ENCODE measurements at places on chromosomes 13 and 19.

- no peak for DNase-seq
Observed at GRCh38 chr13:43054803-43055802, 31.7 kb downstream of the DNAJC15 start.

DNA sequence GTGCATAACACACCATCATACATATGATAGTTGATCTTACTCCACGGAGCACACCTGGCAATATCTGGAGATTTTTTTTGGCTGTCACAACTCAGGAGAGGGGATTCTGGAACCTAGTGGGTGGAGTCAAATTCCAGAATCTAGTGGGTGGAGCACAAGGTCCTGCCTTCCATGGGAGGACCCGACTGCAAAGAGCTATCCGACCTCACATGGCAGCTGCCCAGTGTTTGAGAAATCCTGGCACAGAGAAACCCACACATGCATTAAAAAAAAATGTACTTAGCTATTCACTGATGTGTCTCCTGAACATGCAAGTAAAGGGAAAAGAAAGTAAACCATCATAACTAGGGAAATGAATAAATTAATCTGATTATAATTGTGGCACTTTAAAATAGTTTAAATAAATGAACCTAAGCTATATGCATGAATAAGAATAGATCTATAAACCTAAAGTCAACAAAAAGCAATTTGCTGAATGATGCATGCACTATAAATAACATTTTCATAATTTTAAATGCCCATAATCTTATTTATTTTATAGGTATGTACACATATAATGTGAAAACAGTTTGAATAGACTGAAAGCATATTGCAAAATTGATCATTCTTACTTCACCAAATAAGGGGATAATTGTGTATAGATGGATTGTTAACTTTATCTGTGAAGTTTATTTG is 300.3 kb downstream of the MYO16 start:
- DNase-seq = no peak

DNA sequence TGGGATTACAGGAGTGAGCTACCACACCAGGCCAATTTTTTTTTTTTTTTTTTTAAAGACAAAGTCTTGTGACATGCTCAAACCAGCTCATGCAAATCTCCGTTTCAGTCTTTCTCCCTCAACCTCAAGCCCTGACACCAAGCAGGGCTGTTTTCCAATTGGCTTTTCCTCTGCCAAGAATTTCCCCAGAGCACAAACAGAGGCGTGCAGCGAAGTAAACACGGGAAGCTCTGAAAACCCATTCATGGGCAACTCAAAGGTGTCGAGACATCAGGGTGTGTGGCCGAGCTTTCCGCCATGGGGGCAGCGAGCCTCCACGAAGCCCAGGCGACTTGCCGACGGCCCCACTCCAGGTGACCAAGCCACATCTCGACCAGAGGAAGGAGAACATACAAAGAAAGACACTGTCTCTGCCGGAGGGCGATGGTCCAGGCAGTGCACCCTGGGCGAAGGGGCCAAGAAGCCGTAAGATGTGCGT is 70.0 kb downstream of the INSR start:
- DNase-seq = no peak

DNA sequence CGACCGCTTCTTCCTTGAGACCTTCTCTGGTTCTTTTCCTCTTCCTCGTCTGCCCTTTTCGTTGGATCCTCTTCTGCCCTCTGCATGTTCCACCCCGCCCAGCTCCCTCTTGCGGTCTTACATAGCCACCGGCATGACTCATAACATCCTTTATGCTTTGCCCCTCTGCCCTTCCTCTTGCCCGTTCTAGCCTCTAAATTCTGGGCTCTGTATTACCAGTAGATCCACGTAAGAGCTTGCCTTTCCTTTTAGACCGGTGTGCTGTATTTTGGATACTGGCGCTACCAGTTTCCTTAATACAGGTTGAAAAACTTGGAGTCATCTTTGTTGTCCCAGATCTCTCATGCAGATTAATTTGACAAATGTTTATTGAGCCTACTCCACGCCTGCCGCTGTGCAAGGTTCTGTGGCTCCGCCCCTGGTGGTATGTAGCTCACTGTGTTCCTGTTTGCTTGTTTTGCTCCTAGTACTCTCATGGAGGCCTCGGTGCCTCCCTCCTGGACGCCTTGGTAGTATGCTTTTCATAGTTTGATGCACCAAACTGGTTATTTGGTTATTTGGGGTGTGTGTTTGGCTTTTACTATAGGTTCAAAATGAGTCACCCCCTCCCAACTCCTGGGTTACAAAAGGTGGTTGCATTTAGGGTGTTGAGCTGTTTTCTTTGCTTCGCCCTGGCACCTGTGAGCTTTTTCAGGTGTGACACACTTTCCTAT is 1.7 kb downstream of the GTF3A start:
- peak; percentile 39 for DNase-seq

GRCh38 chr13:80821466-80821865 is 480.5 kb upstream of the SPRY2 start:
- DNase-seq = no peak

DNA sequence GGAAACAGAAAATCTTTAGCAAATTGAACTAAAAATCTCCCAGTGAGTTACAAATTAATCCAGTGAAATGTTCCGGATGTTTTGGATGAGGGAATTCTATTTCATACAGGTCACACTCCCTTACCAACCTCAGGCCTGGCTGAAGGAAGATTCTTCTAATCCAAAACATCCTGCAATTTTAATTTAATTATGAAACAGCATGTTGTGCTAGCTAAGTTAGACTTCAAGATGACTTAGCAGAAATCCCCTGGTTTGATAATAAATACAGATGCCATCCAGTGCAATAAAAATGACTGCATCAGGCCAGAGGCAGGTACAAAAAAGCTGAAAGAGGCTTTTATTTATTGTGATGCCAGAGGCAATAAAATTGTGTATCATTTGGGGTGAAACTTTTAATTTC is 96.7 kb upstream of the CLDN10 start:
- no peak for DNase-seq

DNA sequence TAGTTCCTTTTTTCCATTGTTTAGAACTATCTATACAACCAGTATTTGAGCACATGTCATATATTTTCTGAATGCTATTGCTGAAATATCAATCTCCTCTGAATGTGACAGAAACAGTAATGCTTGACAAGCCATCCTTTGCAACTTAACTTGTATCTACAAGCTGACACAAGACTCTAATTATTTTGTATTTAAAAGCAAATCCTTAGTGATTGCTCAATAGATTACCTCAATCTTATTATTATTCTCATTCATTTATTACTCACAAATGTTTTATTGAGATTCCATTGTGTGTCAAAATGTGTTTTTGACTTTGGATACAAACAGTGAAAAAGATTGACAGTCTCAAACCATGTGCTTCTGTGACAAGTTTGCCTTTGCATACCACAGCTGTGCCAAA is 787.8 kb upstream of the PRR20A start:
- DNase-seq = no peak

GRCh38 chr13:33367926-33368325 is 82.4 kb upstream of the STARD13 start:
- no peak for DNase-seq

DNA sequence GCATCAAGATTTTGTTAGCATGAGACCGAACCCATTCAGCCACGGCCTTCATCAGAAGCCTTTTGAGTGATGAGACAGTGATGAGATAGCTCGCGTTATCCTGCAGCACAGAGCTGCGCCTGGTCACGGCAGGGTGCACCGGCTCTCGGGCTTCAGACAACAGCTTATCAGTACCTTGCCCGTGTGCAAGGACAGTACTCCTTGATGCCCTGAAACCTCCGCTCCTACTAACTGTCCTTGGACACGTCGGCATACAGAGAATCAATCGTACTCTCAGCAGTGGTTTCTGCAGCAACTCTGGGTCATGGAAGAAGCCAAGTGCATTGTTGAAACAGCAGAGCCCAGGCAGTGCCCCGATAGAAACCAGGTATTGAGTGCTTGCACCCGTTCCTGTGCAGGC is 40.7 kb downstream of the IRS2 start:
- no peak for DNase-seq

GRCh38 chr13:51687947-51688714 is 103.9 kb downstream of the WDFY2 start:
- no peak for DNase-seq

GRCh38 chr13:101092985-101093384 is 323.3 kb downstream of the NALCN start:
- DNase-seq = no peak

- DNase-seq = no peak
Observed at GRCh38 chr19:43468354-43469159, 3.1 kb upstream of the LYPD3 start.

DNA sequence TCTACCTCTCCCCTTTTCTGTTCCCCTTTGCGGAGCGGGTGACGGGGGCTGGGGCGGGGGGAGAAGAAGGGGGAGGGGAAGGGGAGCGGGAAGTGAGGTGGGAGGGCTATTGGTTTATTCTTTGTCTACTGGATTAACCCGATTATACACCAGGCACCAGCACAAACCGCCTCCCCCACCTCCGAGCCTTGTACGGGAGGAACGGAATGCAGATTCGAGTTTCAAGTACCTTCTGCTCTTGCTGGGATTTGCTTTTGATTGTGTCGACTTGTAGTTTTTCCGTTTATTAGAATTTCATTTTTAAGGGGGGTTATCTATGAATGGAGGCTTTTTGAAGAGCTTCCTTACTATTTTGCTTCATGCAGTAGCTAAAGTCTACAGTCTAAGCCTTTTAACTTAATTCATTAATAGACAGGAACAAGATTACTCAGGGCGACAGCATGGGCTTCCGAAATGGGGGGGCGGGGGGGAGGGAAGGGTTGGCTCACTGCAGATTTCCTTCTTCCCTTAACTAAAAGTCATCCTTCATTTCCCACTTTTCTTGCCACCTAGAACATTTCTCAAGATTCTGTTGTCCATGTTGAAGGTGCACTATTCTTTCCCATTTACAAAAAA is 937 bp upstream of the SPRY2 start:
- DNase-seq = no peak

DNA sequence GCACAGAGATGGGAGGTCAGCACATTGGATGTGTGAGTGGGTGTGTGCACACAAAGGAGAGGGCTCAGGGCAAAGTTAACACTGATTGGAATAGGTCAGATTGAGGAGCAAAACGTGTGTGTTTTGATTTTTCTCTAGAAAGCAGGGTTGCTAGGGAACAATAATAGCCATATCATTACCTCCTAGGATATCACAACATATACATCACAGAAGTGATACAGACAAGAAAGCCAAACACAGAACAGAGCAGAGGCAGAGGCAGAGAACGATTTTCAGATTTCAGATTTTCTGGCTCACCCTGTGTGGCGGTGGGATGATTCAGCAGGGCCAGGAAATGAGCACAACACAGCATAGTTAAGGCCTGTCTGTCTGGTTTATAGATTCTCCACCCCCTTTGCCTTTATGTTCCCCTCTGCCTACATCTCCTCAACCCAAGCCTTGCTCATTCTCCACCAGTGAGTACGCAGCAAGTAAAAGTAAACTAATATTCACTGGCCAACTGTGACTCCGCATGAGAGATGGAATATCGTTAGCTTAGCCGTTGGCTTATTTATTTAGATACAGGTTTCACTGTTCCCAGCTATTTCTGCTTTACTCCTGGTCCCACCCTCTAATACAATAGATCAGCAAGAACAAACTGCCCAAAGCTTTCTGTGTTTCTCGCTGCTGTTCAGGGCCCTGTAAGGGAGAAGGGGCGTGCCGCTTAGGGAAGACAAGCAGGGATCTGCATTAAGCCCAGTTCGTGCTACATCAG is 182.7 kb upstream of the TSC22D1 start:
- no peak for DNase-seq
